Activated naive CD4-positive, alpha-beta T cell treated with anti-CD3 and anti-CD28 coated beads, Interleukin-2, amount 50 U/mL, for 72 hours (primary cell): ENCODE measurements at places on chromosomes 2 and 18. TPM values are rescaled to one million over a fixed set of nuclear protein-coding genes. Genes with fewer than 3 reads are reported as not detected.
A peak's percentile ranks its signal among the peaks of the same experiment; 100 is the strongest.

Gene ANKRD29
- not detected for total RNA-seq

Gene FAM228B
- 5.8 TPM for total RNA-seq

Gene ECEL1
- total RNA-seq = not detected

- no peak for DNase-seq
These were observed 228.3 kb upstream of the RAB12 start for GRCh38 chr18:8380926-8381325.

DNA sequence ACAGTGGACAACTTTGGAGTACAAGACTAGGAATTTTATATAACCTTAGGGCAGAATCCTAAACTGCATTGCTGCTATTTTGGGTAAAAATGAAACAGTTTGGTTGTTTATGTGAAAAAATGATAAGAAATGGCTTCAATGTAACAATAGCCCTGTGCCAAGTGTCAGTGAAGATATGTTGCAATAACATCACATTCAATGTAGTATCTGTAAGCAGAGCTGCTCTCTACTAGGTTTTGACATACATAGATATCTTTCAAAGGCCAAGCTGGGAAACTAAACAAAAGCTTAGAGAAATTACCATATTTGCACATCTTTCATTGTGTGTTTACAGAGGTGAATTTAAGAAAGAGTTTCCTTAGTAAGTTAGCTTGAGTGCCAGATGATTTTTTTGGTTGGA, 135.0 kb upstream of the DOK6 start:
- DNase-seq = no peak

Gene GAREM1
- total RNA-seq = not detected

DNA sequence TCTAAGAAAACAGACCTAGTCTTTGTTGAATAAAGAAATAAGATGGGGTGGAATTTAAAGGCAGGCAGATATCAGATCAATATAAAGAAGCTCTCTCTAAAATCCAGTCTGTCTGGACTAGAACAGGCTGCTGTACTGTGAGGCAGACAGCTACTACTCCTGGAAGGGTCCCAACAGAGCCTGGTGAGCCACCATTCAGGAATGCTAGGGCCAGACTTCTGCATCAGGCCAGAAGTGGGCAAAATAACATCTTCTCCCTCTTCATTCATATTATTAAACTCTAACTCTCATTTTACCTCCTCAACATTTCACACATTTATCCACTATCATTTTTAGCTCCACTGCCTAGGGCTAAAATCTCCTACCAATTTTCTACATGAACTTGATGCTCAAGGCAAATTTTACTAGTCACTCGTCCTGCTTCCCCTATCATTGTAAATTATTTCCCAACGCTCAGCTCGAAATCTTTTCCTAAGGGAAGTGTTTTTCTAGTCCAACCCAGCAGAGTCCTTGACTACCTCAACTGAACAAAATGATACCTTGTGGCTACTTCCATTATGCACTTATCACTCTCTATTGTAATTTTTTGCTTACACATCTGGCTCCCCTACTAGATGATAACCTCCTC, 45.2 kb upstream of the GLS start:
- DNase-seq = no peak

GRCh38 chr18:75350857-75351256, 76.6 kb downstream of the SMIM21 start:
- no peak for DNase-seq

- DNase-seq = no peak
These were observed 1389.8 kb upstream of the TMEFF2 start for GRCh38 chr2:193584522-193584938.

DNA sequence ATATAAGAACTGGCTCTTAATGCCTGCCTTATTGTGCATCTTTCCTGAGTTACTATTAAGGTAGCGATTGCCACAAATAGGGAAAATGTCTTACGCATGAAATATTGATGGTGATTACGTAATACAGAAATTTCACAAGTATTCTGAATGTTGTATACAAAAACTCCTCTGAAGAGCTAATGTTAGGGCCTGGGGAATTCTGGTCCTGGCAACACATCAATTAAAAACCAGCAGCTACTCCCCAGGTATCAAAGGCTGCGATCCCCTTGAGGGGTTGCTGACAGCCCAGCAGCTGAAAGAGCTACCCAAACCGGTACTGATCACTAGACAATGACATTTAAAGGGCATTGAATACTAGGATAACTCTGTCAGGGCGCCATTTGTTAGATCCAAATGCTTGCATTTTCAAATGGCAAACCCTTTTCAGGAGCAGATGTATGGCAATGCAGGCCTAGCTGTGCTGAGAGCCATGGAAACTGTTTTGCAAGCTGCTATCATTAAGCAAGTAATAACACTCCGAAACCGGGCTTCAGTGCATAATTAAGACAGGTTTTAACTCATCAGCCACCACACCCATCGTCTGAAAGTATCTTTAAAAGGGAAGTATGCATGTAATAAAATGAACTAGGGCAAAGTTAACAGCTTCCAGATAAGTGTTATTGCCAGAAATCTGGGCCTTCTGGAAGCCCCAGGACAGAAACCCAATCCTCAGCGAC, 78.4 kb downstream of the CLHC1 start:
- no peak for DNase-seq

Gene ROCK1
- total RNA-seq = 59.4 TPM

Gene SP140
- total RNA-seq = 75.8 TPM

Gene HMSD
- total RNA-seq = 38.0 TPM

- no peak for DNase-seq
These were observed at the start of gene FKBP1B for GRCh38 chr2:24049485-24050021. TSS of gene FKBP1B (plus strand) at chr2:24049741. CDS start at chr2:24049850, 109 bp downstream.

GRCh38 chr2:61534926-61535325, 3.2 kb downstream of the XPO1 start:
- DNase-seq = no peak

Gene NEU2
- total RNA-seq = not detected

DNA sequence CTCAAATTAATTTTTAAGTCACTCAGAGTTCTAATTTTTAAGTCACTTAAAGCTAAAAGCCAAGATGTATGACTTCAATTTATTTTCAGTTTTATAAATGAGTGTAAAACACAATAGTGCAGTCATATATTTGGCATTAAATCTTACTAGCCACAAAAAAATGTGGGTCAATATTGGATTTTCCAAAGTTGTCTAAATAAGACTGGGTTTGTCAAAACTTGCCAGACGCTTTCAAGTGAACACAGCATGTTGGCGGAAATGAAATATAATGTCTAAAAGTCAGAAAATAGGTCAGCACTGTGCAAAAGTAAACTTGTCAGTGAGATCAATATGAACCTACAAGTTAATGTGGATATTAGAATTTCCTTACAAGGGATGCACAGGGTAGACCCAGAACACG, 128.9 kb downstream of the FIGN start:
- DNase-seq = no peak

- DNase-seq = no peak
These were observed 243.7 kb upstream of the TMEM200C start for GRCh38 chr18:6139007-6139406.

Gene ARHGAP25
- total RNA-seq = 37.7 TPM

GRCh38 chr18:77063260-77063659, 69.3 kb downstream of the MBP start:
- DNase-seq = peak; percentile 87
